ENCODE measurements at places on chromosomes 16 and 17.

GRCh38 chr17:17424552-17424951 lies 52.2 kb upstream of the MED9 start:
- DNase-seq = peak; percentile 34

DNA sequence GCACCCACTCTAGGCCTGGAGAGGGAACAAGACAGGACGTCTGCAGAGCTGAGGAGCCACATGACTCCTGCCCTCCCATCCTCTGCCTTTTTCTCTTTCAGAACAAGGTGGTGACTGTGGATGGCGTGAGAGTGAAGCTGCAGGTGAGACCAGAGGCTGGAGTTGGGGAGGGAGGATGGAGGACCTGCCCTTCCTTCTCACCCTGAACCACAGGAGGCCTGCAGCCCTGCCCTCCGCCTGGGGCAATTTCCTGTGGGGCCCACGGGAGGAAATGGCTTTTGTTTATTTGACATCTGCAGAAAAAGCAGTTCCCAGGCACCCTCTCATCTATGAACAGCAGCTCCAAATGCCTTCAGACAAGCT lies 5.1 kb downstream of the RAB37 start:
- DNase-seq = peak; percentile 92

DNA sequence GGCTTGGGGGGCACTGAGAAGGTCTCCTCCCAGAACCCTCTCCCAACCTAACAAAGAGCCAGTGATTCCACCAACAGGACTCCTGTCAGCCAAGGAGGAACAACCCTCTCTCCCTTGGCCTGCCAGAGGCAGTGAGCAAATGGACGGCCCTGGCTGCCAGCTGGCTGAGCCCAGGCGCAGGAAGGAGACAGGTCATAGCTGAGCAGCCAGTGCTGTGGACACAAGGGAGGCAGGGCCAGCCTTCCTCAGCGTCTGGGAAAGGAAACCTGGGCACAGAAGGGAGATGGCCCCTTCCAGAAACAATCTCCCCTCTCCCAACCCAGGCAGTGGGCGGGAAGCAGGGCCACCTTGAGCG lies 2.1 kb downstream of the MPO start:
- DNase-seq = peak; percentile 50

DNA sequence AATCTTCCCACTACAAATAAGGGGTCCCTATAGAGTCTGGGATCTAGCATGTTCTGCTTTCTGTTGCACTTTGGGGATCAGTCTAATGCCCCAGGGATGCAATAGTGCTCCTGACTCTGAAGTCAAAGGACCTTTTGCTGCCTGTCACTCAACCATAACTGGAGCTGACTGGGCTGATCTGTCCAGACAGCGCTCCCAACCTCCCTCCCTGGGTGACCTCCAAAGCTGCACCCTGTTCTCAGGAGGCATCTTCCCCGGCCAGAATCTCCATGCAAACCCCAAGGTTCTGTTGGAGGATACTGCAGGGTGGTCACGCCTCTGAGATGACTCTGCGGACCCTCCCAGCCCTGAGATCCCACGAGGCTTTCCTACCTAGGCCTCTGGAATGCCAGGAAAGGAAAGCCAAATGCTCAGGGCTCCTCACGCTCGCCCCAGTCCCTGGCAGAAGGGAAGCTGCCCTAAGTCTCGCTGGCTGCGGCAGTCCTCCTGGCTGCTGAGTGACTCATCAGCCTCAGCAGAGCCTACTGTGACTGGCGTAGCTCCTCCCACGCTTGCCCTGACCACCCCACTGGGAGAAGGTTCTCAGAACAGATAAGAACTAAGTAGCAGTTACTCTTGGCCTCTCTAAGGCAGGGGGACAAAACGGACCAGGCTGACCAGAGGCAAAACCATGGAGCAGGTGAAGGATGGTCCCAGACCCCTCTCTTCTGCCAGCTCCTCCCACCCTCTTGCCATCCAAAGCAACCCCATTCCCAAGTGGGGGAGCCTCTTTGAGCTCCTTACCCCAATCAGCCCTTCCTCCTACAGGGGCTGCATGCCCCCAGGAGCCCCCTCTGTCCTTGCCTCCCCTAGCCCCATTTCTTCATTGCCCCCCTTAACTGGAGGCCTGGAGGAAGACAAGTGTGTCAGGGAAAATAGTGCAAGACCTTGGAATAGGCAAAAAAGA lies 124.1 kb upstream of the TNRC6C start:
- peak; percentile 91 for DNase-seq

DNA sequence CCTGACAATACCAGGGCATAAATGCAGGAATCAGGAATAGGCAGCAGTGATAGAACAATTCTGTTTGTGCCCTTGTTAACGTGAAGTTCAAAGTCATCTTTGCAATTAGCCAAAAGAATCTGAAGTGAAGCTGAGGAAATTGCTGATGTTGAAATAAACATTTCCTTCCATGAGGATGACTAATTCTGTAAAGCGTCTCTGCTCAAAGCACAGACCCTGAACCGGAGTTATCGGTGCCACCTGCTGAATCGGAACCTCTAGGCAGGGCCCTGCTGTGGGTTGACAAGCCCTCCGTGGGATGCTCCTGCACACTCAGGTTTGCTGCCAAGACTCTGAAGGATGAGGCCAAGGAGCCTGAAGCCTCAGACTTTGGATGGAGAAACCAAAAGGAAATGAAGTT lies 37.0 kb upstream of the CDH1 start:
- DNase-seq = peak; percentile 63

DNA sequence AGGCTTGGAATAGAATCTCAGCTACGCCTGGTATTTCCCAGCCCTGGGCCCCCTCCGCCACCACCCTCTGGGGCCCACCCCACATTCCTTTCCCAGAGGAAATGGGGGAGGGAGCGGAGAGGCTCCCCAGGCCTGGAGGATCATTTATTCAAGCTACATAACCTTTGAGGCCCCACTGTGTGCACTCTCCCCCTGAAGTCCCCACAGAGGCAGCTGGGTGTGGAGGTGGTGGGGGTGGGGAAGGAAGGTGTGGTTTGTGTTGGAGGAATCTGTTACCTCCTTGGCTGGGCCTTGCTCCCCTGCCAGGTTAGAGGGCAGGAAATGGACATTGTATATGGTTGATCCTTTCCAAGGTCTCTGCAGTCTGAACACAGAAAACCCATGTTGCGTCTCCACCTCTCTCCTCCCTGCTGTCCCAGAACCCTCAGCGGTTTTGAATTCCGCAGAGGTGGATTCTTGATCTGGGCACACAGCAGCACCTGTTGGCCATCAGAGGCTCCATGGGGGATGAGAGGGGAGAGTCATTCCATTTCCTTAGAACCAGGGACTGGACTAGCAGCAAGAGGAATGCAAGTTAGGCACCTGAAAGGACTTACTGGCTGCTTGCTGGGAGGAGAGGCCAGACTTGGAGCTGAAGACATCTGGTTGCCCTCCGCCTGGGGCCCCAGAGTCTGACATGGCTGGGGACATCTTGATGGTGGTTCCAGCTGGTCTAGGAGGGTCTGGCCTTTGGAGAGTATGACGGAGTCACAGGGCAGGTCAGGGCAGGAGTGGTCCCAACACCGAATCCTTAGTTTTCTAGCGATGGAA lies 23.0 kb downstream of the ARHGAP23 start:
- no peak for DNase-seq

DNA sequence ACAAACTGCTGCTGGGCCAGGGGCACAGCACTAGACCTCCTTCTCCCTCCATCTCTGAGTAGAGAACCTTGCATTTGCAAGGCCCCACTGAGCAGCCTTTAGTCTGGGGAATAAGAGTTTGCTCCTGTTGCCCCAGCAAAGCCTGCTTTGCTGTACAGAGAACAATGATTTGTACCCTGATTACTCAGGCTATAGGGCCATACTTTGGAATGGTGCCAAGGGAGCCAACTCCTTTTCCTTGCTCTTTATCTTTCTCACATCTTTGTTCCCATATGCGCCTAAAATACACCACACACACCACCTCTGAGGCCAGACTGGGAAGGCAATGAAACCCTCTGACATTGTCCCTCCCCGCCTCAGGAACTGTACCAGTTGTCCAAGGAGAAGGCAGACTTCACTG lies 21.2 kb downstream of the LIG3 start:
- no peak for DNase-seq

- no peak for DNase-seq
Measured at GRCh38 chr16:12340151-12340733, 363.7 kb downstream of the SNX29 start.

DNA sequence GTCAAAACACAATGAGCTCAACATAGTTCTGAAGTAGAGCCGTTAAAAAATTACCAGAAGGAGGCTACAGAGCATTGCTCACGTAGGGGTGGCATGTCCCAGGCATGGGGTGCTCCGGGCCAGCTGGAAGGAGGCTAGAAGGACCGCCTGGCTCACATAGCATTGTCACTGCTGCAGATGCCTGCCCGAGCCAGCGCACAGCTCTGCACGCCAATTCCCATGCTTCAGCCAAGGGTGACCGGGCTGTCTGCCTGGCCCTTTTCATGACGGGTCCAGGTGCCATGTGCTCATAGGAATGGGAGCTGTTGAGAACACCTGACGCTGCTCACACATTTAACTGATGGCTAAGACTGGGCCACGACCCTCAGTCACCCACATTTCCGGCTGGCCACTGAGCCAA lies 228.9 kb upstream of the FOXF1 start:
- no peak for DNase-seq

GRCh38 chr16:4646773-4647643 lies 22.4 kb downstream of the MGRN1 start:
- DNase-seq = no peak

All from NB4 (cell line).